Activated naive CD4-positive, alpha-beta T cell treated with anti-CD3 and anti-CD28 coated beads for 36 hours (primary cell): ENCODE measurements at places on chromosomes 13 and 19.
A peak's percentile ranks its signal among the peaks of the same experiment; 100 is the strongest.

DNA sequence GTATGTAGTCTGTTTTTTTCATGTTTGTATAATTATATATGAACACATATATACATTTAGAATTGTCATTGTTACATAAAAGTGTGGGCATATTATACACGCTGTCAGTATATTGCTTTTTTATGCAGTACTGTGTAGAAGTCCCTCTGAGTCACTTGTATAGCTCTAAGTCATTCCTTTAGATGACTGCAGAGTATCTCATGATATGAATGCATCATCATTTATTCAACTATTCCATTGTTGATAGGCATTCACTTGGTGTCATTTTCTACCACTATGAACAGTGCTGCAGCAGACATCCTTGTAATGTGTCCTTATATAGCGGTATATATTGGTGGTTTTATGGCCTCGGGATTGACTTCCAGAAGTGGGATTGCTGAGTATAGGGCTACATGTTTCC lies 15.3 kb downstream of the RFXAP start:
- no peak for DNase-seq

- DNase-seq = no peak
Observed at GRCh38 chr13:44302233-44302632, 71.4 kb upstream of the SERP2 start.

- DNase-seq = no peak
Observed at GRCh38 chr13:42820451-42820850, 39.1 kb downstream of the FAM216B start.

DNA sequence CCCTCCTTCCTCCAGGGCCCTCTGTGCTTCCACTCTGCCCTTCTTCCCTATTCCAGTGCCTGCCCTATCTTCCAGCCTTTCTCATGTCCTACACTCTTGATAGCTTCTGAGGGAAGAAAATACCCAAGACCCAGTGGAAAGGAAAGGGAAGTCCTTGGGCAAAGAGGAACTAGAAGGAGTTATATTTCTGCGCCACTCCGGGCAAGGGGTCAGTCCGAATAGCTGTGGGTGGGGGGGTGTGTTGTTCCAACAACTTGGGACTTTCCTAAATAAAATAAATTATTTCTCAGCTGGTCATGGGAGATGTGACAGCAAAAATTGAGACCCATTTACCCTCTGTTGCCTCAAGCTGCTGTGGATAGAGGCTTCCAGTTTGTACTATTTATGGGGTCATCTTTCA lies 23.2 kb downstream of the CABP5 start:
- DNase-seq = no peak

DNA sequence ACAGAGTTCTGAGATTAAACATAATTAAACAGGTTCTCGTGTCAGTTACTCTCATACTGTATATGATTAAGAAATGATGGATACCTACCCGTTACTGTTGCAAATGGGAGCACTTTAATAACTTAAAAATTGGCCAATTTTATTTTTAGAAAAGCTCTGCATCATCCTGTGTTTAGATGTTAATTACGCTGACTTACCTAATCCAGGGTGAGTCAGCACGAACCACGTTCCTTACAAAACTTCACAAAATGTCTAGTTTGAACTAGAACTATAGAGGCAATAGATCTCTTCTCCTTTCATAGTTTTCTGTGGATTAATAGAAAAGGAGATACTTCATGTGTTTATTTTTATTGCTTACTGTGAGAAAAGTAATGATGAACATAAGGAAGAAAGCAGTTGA lies 363.9 kb downstream of the MYO16 start:
- DNase-seq = no peak

DNA sequence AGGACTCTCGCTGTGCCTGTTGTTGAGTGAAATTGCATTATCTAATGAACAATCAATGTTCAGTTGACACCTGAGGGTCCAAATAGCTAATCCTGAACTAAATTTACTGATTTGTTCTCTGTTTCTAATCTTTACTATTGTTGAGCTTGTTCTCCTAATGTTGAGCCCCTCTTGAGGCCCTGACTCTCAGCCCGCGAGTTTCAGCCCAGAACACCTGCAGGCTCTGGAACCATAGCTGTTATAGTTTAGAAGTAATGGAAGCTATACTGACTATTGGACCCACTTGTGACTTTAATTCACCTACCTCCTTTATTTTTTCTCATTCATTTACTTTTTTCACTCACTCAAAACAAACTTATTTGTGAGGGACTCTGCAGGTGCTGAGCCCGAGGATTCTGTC lies 20.6 kb upstream of the PCDH8 start:
- DNase-seq = no peak

GRCh38 chr19:1767464-1767933 lies 14.2 kb downstream of the ONECUT3 start:
- peak; percentile 65 for DNase-seq

DNA sequence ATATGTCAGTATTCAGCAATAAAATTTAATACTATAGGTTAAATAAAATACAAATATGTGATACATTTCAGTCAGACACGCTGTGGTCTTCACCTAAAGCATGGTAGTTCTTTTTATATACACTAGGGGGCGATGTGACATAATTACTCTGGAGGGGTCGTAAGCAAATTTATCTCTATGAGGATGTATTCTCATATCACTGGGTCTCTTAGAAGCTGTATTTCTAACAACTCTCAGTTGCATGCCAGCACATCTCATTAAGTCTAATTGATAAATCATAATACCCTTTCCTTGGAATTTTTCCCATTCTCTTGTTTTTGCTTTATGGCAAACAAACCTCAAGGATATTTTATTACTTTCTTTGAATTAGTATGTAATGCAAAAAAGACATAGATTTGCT lies 3.9 kb upstream of the PCDH17 start:
- DNase-seq = no peak

DNA sequence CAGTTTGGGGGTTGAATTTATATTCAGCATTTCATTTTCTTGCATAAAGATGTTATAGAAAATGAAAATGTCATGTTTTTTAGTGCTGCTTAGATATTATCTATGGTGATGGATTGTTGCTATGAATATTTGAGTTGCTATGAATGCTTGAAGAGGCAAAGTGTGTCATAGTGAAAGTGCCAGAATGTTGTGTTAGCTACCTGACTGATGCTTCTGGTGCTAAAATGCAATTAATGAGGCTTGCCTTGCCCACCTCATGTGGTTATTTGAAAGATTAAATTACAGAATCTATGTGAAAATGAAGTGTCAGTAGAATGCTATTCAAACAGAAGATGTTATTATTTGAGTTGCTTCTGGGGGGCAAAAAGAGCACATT lies 62.7 kb upstream of the MYCBP2 start:
- no peak for DNase-seq

GRCh38 chr13:30022256-30022655 lies 171.8 kb upstream of the UBL3 start:
- no peak for DNase-seq

- peak; percentile 59 for DNase-seq
Observed at GRCh38 chr19:6766357-6767080, 716 bp downstream of the SH2D3A start.

DNA sequence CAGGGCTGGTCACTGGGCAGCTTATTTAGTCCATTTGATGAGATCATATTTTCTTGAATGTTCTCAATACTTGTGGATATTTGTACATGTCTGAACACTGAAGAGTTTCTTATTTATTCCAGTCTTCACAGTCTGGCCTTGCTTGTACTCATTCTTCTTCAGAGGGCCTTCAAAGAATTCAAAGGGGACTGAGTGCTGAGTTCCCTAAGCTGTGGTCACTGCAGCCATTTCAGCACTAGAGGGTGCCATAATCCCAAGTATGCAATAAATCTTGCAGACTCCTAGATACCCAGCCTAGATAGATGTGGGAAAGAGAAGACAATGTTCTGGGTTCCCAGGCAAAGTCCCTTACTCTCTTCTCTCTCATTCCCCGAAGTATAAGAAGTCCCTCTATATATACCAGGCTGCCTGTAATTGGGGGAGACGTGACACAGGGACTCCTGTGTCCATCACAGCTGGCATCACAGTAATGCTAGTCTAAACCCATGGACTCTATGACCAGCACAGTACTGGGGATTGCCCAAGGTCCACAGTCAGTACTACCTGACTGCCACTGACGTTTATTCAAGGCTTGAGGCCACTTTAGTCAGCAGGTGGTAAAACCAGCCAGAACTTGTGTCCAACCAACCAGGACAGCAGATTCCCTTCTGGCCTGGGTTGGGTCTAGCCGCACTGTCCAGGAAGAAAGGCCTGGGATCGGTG lies 8.9 kb upstream of the VN1R1 start:
- DNase-seq = peak; percentile 30

- DNase-seq = no peak
Observed at GRCh38 chr13:49441846-49442245, 2.0 kb downstream of the CAB39L start.

GRCh38 chr13:49667773-49668172 lies 23.5 kb downstream of the EBPL start:
- no peak for DNase-seq

- DNase-seq = no peak
Observed at GRCh38 chr13:85223883-85224656, 575.1 kb downstream of the SLITRK6 start.

GRCh38 chr13:63632321-63632720 lies 2216.7 kb upstream of the PCDH20 start:
- DNase-seq = no peak

DNA sequence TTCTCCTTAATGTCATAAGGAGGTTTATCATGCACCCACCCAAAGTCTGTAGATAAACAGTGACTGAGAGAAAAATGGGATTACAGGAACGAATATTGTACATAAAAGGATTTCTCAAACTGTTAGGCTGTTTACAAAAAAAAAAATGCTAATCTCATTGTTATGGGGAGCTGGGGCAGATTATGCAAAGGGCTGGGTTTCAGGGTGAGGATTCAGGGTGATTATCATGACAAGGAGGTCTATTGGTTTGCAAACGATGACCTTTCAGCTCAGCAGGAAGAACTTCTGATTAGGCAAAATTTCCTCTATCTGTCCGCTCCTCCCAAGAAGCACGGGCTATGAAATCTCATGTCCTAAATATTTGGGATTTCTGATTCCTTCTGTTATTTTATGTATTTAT lies 41.4 kb downstream of the NLRP12 start:
- no peak for DNase-seq

DNA sequence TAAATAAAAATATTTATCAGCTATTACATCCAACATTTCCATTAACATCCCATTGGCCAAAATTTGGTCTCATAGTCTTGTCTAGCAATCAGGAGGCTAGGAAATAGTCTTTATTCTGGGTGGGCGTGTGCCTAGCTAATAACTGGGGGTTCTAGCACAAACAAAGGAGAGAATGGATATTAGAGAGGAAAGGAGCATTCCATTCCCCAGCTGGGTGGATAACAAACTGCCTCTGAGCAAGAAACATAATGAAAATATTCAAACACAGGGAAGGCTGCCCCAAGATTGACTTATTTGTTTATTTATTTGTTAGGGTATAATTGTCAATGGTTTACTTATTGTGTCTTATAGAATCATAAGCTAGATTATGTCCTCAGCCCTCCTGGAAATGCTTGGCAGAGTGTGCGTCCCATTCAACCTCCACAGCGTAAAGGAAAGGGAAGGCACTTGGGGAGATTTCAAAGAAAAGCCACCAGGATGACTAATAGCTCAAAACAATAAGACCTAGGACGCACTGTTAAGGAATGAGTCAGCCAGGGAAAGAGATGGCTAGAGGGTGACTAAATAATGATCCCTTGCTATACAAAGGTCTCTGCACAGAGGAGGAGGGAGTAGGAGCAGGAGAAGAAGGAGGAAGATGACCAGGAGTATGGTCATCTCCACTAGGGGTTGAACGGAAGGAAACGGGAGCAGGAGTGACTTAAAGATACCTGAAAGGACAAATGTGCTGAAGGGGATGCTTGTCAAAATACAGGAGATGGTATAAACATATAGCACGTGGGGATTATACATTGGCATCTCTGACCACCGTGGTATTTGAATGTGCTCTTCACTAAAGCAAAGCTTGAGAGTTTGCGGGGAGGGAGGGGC lies 23.5 kb upstream of the USP12 start:
- DNase-seq = no peak
